Retinal pigment epithelial cell (primary cell): ENCODE measurements at places on chromosomes 4 and X.

GRCh38 chrX:135463937-135464336 lies 42.2 kb downstream of the SMIM10L2A start:
- no peak for DNase-seq

GRCh38 chr4:16897991-16898827 lies at the start of gene LDB2:
LDB2 (minus strand) TSS chr4:16898645.
- DNase-seq = peak; percentile 50

- no peak for DNase-seq
Measured at GRCh38 chr4:85092943-85093342, 126.5 kb upstream of the WDFY3 start.

DNA sequence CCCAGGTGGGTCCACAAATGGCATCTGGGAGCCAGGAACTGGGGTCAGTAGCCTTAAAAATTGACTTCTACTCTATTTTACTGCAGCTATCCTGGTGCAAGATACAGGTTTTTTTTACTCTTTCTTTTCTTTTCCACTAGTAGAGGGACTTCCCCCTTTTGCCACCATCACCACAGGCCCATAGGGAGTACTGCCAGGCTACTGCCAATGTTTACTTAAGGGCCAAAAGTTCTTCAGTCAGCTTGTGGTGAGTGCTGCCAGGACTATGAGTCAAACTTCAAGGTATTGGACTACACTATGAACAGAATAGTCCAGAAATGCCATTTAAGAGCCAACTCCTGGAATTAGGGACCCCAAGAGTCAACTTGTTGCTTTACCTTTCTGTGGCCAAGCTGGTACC lies 94.7 kb downstream of the EDA2R start:
- no peak for DNase-seq

GRCh38 chr4:173397604-173398003 lies 1.3 kb downstream of the SCRG1 start:
- DNase-seq = no peak

DNA sequence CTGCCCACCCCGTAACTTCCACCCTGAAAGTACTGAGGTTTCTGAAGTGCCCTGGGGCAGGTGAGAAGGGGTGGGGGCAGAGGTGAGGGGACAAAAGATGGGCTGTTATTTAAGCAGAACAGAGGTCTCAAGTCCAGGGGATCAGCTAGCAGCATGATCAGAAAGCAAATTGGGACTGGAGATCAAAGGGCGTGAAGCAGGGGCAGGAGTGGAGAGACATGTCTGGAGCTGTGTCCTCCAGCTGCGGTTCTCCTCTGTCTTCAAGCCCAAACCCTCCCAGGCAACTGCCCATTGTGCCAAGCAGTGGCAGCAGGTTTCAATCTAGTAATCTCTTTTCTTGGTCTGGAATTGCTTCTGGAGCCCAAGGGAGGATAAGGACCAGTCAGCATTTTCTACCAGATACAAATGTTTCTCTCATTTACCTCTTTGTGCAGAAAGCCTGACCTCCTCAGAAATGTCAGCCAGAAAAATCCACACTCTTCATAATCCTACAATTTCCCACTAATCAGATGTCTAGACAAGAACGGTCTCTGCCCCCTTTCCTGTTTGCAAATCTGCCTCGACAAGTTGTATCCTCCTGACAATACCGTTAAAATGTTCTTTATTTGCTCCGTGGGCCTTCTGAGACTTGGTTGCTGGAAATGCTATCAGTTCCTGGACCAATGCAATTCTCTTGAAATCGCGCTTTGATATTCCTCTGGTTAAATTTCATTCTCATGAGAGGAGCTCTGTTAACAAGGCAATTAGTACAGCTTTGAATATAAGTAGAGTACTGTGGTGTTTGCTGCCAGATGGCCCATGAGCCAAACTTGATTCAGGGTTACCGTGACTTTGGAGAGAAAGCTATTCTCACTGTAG lies 23.2 kb upstream of the RASL11B start:
- DNase-seq = peak; percentile 62

DNA sequence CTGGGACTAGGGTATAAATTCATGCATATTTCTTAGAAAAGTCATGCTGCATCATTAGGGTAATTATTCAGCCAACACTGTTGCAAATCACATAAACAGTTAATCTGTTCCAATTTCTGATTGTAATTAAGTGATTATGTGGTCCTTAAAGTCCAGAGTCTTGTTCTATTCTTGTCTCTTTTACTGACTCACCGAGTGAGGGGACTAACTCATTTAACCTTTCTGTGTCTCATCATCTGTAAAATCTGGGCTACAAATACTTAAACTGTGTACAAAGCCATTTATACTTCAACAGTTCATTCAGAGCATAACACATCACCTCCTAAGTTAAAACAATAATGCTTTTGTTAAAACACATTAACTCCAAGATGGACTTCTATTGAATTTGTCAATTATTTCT lies 65.4 kb upstream of the KLHL13 start:
- peak; percentile 44 for DNase-seq

DNA sequence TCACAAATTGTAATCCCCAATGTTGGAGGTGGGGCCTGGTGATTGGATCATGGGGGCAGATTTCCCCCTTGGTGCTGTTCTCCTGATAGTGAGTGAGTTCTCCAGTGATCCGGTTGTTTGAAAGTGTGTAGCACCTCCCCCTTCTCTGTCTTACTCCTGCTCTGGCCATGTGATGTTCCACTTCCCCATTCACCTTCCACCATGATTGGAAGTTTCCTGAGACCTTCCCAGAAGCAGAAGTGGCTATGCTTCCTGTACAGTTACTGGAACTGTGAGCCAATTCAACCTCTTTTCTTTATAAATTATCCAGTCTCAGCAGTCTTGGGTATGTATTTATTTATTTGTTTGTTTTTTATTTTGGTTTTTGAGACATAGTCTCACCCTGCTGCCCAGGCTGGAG lies 143.2 kb downstream of the CPE start:
- no peak for DNase-seq

GRCh38 chr4:148079961-148080360 lies 348.1 kb downstream of the ARHGAP10 start:
- no peak for DNase-seq

DNA sequence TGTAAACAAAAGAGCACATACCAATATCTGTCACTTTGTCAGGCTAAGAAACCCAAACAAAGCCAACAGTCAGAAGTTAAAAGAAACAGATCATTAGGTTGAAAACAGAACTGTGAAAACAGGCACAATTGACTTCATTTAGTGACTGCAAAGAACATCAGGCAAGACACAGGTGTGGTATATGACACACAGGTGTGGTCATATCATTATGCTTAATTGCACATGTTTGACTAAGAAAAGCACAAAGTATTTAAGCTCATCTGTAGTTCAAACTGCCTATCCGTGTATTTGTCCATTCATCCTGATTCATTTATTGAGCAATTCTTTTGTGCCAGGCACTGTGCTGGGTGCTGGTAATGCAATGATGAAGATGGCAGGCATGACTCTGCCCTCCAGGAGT lies 150.7 kb downstream of the DEFB131A start:
- DNase-seq = no peak

- no peak for DNase-seq
Measured at GRCh38 chrX:149713279-149714050, 1.6 kb downstream of the MAGEA11 start.

DNA sequence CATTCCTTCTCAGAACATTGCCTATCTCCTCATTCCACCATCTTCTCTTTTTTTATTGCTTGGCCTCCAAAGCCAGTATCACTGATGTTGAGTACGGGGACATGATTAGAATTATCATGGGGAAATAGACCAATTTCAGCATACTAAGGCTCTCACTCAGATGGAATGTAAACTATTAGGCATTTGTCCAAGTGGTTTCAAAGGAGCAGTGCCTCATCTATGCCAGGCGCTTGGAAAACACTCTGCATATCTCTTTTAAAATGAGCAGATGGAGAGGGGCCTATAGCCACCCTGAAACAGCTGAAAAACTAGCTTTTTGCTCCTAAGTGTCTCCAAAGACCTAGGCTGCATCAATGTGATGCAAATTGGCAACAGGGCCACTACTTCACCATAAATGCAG lies 150.8 kb upstream of the DIPK2B start:
- peak; percentile 47 for DNase-seq

- no peak for DNase-seq
Measured at GRCh38 chr4:108890484-108890881, 127.6 kb upstream of the ETNPPL start.

GRCh38 chr4:2871466-2871865 lies 27.8 kb downstream of the ADD1 start:
- no peak for DNase-seq
